Stimulated activated CD4-positive, alpha-beta T cell treated with anti-CD3 and anti-CD28 coated beads, Interleukin-1b, Interleukin-23, amount 100 ng/mL, for 48 hours (primary cell): ENCODE measurements at places on chromosomes 1 and 21.

DNA sequence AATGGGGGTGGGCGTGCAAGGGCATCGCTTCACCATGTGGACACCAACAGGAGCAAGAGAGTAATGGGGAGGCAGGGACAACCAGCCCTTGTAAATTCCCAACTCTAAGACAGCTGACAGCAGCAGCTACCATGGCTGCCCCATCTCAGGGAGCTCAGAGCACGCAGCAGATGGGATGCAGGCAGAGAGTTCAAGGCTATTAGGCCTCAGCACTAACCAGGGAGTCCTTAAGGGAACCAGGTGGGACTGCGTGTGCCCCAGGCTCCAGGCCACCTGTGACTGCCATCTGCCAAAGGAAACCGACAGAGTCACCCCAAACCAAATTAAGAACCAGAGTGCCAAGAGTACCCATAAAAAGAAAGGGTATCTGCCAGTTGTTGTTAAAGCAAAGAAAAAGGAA, 33.7 kb upstream of the PRDM2 start:
- DNase-seq: no peak

GRCh38 chr1:41343790-41344699, 17.2 kb upstream of the FOXO6 start:
- peak; percentile 37 for DNase-seq

DNA sequence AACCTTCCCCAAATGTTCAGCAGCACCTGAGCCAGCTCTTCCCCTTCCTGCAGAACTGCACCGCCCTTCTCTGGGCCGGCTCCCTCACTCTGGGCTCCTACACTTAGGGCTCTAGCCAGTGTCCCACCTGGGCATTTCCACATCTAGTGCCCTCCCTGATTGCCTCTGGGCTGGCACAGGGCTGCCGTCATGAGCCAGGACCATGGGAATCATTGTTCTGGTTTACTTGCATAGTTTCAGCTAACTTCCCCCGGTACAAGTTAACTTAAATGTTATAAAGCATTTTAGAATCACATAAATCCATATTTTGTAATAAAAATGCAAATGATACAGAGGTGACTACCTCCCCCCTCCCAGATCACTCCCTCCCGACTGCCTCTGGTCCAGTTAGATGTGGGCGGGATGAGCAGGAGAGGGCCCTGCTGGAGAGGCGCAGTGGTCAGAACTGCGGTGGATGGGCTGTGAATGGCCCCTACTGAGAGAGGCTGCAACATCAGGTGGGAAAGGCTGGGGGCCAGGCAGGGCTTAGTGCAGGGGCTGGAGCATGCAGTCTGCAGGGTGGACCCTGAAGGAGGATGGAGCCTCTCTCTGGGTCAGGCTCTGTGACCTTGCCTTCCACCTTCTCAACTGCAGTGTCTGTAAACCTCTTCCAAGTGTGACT, 371.4 kb upstream of the C1orf174 start:
- no peak for DNase-seq

DNA sequence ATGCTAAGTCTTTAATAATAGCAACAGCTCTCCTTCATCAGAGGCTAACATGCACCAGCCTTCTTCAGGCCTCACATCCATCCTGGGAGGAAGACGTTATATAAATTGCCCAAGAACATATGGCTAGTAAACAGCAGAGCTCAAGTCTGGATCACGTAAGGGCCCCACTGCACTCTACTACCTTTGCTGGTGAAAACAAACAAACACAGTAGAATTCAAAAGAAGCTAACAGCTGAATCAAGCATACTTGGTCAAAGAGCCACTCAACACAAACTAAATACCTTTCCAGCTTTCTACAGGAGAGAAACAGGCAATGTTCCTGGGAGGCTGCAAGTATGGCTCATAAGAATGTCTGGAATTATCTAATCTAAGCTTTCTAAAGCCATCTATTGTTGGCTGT, 66.0 kb downstream of the WLS start:
- DNase-seq: no peak

GRCh38 chr1:225577241-225577640, 75.7 kb downstream of the ENAH start:
- DNase-seq: no peak
